ENCODE measurements at places on chromosomes 1 and 21.

DNA sequence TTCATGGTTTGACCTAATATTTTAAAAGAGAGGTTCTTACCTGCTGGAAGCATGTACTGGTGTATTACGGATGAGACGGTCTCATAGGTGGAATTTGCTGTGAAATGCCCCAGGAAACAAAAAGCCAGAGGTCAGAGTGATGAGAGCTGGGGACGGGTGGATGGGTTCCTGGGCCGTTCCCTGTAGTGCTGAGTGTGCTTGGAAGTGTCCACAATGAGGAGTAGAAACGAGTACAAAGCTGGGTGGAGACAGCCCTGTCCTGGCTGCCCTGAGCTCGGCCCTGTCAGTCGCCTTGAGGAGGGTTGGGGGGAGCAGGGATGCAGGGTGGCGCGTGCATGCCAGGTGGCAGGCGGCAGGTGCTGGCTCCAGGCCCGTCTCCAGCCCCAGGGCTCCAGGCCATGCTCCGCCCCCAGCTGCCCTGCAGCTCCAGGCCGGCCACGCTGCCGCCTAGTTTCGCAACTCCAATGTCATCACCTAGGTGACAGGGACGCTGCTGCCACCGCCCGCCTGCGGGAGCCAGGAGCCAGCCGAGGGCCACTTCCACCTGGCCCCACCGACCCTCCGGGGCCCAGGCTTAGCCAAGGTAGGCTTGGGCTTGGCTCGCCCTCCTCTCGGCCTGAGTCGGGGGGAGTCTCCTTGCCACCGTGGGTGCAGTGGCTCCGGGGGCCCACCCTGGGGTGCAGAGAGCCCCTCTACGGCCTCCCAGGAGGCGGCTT, 16.4 kb downstream of the TP73 start:
- peak; percentile 71 for DNase-seq

GRCh38 chr1:87348341-87349019, 19.8 kb downstream of the LMO4 start:
- DNase-seq, result no peak

- no peak for DNase-seq
These were observed 70.0 kb upstream of the COA6 start for GRCh38 chr1:234303231-234303630.

GRCh38 chr1:226135709-226136108, 50.8 kb downstream of the ACBD3 start:
- no peak for DNase-seq

- no peak for DNase-seq
These were observed 45.7 kb downstream of the CAPZB start for GRCh38 chr1:19439464-19440171.

DNA sequence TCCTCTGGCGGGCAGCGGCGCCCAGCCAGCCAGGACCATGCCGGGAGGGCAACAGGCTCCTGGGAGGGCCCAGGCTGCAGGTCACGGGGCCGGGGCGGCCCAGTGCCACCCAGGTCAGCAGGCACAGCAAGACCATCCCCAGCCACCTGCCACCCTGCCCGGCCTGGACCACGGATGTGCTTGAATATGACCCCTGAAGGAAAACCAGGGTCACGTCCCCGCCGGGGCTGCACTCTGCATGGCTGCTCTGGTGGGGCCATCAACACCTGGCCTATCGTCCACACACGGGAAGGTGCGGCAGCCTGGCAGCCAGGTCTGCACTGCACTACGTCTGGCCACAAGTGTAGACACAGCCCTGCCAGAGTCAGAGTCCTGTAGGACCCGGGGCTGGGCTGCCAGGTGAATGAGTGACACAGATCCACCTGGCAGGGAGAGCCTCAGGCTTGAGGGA, 6.9 kb downstream of the WNT9A start:
- DNase-seq, result no peak

- peak; percentile 46 for DNase-seq
These were observed 3.4 kb downstream of the KDM4A start for GRCh38 chr1:43653339-43653738.

GRCh38 chr1:194104247-194104844, 917.9 kb upstream of the B3GALT2 start:
- no peak for DNase-seq

- no peak for DNase-seq
These were observed 30.2 kb downstream of the NDC1 start for GRCh38 chr1:53807916-53808315.

GRCh38 chr1:151934048-151934493, 24.8 kb upstream of the THEM4 start:
- DNase-seq, result peak; percentile 69

DNA sequence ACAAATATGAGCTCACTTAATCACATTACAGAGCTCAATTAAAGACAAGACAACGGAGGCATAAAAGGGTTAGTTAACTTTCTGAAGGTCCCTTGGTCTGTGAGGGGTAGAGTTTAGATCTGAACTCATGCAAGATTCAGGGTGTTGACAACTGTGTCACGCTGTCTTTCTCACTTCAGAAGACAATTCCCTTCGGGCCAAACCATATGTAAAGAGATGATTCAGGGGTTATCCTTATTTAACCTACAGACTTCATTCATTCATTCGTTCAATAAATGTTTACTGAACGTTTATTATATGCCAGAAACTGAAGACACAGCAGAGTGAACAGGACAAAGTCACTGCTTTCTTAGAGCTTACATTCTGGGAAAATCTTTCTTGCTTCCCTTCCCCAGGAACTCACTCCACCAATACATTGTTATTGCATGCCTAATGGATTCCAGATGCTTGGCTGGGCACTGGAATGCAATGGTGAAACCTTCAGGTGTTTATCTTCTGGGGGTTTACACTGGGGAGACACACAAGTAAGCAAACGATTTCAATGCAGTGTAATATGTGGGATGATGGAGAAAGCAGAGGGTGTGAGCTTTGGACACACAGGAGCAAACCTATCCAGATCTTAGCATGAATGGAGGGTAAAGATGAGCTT, 6.4 kb downstream of the XCL1 start:
- DNase-seq, result peak; percentile 45

DNA sequence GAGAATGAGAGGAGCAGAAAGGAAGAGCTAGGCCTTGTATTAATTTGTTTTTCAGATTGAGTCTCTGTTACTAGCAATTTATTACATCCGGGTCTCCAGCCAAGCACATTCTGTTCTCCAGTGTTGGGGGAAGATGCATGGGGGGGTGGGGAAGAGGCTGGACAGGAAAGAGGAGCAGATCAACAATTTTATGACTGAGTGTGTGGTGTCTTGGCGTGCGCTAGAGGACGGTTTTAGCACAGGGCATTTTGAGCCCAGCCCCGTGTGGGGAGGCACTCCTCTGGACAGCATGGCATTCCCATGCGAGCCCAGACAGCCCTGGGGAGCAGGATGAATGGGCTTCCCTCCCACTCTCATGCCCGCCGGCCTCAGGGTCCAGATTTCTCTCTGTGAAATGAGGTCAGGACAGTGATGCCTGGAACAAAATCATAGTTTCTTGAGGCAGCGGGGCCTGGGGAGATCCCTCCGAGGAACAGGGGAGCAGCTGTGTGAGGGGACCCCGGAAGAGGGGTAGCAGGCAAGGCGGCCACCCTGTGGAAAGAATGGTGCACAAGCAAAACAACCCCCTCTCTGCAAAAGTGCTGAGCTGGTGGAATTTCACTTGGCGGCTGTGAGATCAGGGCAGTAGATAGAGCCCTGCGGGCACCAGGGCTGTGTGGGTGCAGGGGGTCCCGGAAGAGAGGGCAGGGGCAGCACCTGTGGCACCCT, 16.3 kb downstream of the SOX13 start:
- peak; percentile 62 for DNase-seq

DNA sequence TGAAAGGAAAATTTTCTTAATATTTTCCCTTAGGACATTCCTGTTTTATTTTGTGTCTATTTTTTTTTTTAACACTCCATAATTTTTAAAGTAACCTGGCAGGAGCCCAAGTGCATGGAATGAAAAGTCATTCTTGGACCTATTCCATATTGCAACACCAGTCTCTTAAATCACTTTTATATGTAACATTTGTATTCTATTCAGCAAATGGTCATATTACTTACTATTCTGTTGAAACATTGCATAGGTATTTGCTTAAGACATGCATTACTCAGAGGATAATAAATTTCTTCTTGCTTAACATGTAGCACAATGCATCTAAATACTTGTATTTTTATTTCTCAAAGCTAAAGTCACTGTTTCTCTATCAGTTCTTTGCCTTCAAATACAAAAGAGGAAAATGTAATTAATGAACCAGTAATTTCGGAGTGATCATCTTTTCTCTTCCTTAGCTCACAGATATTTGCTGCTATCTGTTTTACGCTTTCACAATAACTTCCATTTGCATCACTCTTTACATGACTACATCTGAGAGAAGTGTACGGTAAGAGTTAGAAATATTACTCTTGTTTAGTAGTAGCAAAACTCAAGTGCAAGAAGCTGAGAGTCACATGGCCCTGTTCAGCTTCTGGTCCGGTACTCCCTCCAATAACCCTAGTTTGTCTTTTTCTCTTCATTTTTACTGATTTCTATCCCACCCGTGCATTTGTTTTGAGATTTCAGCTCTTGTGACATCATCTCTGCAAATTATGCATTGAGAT, 394.8 kb downstream of the USP25 start:
- DNase-seq, result peak; percentile 48

GRCh38 chr1:109763646-109764415, at the start of gene EPS8L3:
EPS8L3 (minus strand) TSS chr1:109763923; CDS start chr1:109761749, 2,174 bp downstream.
- DNase-seq, result no peak

DNA sequence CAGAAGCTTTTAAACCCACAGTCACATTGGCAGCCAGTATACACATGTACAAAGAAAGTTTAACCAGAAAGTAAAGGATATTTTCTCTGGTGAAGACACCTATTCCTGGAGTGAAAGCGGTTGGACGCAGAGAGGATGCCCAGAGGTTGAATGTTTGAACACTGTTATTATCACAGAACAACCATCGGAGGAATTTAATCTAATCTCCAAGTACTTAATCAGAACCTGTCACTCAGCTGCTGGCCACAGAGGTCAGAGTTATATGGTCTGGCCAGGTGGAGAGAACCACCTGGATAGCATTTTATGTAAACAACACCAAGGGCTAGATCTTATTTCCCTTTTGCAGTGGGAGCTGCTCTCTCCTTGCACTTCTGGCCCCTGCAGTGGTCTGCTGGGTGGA, 29.4 kb downstream of the SPATA46 start:
- DNase-seq, result no peak

DNA sequence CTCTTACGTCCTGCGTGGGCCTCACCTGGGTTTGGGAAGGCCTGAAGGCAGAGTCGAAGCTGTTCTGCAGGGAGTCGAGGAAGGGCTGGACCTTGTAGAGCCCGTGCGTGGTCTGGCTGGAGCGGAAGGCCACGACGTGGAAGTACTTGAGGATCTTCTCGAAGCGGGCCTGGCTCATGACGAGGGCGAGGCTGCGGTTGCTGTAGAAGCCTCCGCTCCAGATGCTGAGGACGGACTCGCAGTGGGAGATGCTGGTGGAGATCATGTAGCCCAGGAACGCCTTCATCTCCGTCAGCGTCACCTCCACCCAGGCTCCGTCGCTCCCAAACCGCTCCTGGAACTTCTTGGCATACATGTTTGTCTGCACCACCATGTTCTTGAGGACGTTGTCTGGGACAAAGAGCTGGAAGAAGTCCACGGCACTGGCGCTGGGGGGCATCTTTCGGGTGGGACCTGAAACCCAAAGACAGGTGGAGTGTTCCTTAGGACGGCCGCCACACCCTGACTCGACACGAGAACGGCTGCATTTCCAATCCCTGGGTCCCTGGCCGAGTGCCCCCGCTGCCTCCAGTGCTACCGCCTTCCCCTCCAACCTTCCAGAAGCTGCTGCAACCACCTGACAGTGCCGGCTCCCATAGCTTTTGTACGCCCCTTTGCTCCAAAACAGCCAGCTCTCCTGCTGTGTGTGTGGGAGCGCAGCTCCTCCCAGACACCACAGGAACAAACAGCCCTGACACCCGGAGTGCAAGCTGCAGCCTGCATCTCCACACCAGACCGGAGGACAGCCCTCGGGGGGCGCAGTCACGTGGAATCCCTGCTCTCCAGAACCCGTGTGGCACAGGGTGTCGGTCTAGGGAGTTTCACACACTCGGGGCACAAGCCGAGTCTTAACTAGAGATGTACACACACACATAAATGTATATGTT, 69.0 kb downstream of the PGBD5 start:
- no peak for DNase-seq

DNA sequence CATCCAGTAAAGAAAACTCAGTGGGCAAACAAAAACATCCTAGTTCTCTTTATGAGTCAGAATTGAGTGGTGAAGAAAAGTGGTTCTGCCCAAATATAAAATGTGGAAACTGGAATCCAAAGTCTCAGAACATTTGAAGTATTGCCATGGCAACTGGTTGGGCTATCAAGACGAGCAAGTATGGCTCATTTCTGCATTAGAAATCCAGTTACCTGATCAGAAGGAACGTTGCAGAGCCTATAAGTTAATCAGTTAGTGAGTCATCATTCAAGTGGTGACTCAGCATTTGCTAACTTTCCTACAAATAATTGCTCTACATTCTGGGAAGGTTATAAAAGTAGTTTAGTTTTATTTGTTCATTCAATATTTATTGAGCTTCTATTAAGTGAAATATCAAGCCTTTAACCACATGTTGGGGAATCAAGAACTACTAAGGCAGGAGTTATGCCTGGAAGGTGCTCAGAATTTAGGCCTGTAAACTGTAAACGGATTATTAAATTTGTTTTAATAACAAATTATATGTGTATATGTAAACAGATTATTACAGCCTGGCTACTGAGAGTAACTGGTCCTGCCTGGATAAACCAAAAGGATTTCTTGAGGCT, 104.3 kb downstream of the PAPPA2 start:
- peak; percentile 59 for DNase-seq

DNA sequence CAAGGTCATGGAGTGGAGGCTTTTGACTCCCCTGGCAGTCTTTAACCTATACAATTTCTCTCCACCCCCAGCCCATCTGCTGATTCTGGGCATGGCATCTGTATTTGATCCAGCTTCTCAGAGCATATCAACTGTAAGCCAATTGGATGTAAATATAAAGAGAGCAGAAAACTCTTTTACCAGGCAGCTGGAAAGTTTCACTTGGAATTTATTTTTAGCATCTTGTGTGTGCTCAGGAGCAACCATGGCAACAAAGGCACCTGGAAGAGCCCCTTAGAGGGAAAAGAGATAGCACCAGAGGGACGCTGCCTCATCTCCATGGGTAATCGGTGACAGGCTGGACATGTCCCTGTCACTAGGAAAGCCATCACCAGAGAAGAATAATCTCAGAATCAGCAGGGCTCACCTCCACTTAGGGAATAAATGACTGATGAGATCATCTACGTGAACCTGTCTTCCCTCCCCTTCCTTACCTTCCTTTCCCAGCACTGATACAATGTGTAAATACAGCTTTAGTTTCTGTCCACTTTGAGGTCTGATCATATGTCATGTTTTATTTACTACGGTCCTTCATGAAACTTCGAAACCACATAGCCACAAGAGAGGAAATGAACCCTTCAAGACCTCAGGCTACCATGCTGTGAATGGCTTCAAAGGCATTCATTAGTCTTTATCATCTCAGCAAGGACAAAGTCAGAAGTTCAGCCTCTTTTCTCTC, 25.3 kb upstream of the SIPA1L2 start:
- DNase-seq, result no peak

GRCh38 chr1:154791292-154792166, 78.6 kb downstream of the KCNN3 start:
- no peak for DNase-seq

- DNase-seq, result no peak
These were observed 19.5 kb downstream of the S100B start for GRCh38 chr21:46585191-46585953.

Data from AG20443 (cell line).